ENCODE measurements at places on chromosomes 6 and 20.
A peak's percentile ranks its signal among the peaks of the same experiment; 100 is the strongest.

- peak; percentile 22 for DNase-seq
Observed at GRCh38 chr6:85126485-85127167, 323.3 kb upstream of the NT5E start.

GRCh38 chr20:43190332-43190953 is 737 bp upstream of the PTPRT start:
- DNase-seq = no peak

- no peak for DNase-seq
Observed at GRCh38 chr6:40611912-40612311, 24.7 kb upstream of the LRFN2 start.

- DNase-seq = no peak
Observed at GRCh38 chr6:9527679-9528286, 887.1 kb downstream of the TFAP2A start.

- DNase-seq = no peak
Observed at GRCh38 chr6:40282986-40283385, 304.2 kb downstream of the LRFN2 start.

DNA sequence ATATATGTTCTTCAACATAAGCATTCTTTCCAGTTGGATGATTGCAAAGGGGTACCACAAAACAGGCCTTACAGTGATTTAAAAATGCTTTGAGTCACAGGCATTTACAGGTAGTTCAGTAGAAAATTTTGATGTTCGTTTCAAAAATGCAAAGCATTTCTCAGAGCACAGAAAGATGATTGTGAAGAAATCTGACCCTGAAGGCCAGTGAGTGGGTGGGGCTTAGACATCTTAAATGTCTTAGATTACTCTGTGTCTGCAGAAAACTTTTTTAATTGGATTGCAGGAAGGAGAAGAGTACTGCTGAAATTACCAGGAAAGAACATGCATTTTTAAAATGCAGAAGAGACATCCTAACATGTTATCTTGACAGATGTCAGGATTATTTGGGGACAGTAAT is 268.3 kb downstream of the CDKAL1 start:
- no peak for DNase-seq

- no peak for DNase-seq
Observed at GRCh38 chr20:58303547-58303946, 6.0 kb upstream of the RAB22A start.

GRCh38 chr6:154229786-154230185 is 126.8 kb downstream of the IPCEF1 start:
- DNase-seq = no peak

DNA sequence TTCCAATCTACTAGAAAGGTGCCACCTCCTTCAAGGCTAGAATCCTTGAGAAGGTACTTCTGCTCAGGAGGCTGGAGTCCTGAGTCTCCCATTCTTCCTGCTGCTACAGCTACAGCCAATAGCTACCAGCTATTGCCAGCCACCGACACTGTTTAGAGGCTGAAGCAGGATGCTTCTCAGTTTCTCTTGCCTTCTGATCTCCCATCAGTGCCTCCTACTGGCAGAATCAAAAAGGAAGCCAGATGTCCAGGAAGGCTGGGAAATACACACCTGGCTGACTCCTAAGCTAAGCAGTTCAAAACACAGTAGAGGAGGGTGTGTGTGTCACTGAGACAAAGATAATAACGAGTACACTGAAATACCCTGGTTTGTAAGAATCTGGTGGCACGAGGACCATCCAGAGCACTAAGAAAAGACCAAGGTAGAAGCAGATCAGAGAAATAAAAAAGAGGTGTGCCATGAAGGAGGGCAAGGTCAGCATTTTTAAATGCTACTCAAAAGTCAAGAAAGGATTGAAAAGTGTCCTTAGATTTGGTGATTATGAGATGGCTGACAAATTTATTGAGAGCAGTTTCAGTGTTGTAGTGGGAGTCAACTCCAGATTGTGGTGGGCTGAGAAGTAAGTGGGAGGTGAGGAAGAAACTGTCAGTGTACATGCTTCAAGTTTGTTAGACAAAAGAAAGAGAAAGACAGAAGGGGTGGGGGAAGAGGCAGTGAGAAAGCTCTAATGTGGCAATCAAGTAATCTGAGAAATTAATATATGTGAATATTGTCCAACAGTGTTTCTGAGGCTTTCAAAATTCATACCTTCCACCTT is 2.3 kb upstream of the HLA-DMA start:
- DNase-seq = no peak

DNA sequence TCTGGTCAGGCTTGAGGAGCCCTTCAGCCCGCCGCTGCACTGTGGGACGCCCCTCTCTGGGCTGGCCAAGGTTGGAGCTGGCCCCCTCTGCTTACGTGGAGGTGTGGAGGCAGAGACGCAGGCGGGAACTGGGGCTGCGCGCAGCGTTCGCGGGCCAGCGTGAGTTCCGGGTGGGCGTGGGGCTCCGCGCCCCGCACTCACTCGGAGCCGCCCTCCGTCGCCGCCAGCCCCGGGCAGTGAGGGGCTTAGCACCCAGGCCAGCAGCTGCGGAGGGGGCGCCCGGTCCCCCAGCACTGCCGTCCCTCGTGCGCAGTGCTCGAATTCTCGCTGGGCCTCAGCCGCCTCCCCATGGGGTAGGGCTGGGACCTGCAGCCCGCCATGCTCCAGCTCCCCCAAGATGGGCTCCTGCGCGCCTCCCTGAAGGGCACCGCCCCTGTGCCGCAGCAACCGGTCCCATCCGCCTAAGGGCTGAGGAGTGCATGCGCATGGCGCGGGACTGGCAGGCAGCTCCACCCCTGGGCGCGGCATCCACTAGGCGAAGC is 695.9 kb downstream of the EPHA7 start:
- DNase-seq = no peak

GRCh38 chr6:144936764-144937163 is 651.6 kb downstream of the UTRN start:
- DNase-seq = no peak

GRCh38 chr6:140403020-140403419 is 1028.6 kb upstream of the CITED2 start:
- DNase-seq = no peak

DNA sequence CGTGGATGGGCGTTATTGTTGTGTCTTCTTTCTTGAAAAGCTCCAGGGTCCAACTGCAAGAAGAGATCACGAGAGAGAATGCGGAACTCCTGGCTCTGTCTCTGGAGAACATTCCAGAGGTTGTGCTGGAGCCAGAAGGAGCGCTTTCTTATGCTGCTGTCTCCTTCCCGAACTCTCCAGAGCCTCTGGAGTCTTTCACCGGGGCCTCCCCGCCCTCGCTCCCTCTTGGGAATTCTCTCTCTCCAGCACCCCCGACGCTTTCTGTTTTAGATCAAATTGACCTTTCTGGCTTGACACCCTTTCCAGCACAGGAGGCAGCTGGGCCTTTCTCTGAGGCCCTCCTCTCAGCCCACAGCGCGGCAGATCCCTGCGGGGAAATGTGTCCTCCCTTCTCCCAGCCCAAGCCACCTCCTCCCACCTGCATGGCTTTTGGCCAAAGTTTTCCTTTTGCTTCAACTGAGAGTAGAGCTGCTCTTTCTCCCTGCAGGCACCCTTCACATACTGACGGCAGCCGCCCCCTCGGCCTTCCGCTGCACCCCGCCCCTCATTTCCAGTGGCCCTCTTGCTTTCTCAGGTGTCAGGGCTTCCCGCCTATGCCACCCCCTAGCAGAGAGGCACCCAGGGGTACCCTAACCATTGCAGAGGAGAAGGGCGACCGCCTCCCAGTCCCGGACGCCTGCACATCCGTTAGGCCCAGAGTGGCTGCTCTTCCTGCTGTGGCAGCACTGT is 6.6 kb upstream of the CCR6 start:
- DNase-seq = no peak

DNA sequence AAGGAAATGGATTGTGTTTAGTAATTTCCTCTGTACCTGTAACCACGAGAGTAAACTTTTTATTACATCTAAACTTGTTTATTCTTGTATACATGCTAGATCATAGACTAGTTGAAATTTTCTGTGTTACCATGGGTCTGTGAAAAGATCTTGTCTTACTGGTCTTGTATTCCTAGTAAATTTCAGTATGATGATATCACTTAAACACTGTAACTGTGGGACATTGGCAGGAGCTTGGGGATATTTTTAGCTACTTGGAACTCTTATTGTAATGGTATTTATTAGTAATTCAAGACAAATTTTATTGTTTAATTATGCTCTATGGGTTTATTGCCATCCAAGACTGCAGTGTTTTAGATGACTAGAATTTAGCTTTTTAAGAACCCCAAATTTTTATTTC is 25.9 kb upstream of the TULP4 start:
- DNase-seq = no peak

- DNase-seq = no peak
Observed at GRCh38 chr6:160960839-160961238, 30.7 kb upstream of the MAP3K4 start.

- no peak for DNase-seq
Observed at GRCh38 chr6:94065707-94066337, 646.5 kb upstream of the EPHA7 start.

DNA sequence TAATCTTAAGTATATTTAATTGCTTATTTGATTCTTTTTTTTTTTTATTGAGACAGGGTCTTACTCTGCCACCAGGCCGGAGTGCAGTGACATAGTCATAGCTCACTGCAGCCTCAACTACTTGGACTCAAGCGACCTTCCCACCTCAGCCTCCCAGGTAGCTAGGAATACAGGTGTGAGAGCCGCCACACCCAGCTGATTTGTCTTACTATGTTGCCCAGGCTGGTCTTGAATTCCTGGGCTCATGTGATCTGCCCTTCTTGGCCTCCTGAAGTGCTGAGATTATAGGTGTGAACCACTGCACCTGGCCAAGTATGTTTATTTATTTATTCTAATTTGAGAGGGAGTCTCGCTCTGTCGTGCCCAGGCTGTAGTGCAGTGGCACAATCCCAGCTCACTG is 38.2 kb downstream of the PTPN1 start:
- no peak for DNase-seq

DNA sequence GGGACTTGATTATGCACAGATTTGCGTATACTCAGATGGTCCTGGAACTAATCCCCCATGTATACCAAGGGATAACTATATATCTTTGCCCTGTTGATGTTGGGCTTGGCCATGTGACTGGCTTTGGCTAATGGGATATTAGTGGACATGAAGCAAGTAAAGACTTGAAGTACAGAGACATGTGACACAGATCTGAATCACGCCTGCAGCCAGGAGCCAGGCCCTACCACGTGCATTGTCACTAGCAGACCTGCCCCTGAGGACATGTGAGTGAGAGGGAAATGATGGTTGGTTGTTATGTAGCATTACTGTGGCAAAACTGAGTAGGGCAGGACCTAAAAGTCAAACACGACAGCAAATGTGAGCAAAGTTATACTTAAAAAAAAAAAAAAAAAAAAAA is 155.7 kb downstream of the AKAP7 start:
- DNase-seq = no peak

GRCh38 chr20:36474563-36474962 is 66.8 kb upstream of the MYL9 start:
- no peak for DNase-seq

DNA sequence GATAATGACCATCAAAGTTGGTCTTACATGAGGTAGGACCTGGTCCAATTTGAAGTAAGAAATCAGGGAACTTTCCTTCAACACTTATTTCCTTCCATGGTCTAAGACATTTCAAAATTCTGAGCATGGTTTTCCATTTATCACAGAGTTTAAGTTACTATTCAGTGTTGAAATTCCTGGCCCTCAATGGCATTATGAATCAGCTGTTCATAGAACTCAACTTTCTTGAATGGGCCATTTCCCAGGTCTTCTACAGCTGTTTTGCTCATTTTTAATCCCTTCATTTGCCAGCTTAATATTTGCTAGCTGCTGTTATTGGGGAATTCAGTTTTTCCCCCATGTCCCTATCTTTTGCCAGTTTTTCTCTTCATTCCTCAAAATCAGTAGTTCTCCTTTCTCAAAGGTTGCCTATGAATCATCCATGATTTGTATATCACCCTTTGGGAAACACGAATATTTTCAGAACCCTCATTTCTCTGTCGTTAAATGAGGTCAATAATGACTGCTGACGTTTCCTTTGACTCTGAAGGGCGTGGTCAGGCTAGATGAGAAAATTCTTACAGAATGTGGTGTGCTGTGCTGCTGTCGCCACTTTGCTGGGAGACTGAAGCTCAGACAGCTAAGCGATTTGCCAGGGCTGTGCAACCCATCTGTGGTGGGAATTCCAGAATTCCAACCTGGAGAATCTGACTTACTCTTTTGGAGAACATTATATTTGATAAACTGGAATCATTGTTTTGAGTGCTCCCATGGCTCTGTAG is 216.5 kb upstream of the FLRT3 start:
- no peak for DNase-seq

DNA sequence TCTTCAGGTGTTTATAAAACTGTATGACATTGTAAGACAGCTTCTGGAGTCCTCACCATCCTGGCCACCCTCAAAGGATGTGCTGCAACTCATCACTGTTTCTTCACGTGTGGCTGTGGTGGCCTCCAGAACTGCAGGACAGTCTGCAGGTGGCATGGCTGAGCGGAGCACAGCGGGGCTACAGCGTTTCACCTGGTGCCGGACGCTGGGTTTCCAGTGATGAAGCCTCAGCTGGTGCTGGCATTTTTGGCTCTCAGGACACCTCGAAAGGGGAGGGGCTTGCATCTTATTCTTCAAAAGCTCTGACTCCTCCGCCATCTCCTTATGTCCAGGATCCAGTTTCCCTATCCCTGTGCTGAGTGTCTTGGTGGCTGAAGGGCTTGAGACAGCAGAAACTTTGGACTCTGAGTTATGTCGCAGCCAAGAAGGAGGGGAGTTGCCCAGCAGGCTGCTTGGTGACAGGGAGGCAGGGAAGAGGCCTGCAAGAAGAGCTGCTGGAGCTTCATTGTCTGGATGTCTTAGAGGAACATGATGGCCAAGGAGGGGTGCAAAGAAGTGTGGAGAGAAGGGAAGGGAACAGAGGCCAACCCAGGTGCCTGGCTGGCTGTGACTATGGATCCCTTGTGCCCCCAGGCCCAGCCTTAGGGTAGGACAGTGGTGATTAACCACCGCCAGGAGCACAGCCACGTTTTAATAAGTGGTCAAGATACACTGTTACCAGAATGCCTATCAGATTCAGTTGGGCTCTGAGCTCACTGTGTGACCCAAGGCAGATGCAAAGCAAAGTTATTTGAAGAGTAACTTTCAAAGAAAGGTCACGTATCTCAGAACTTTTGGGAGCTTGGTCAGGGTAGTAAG is 58.7 kb downstream of the GTF2H5 start:
- DNase-seq = no peak

DNA sequence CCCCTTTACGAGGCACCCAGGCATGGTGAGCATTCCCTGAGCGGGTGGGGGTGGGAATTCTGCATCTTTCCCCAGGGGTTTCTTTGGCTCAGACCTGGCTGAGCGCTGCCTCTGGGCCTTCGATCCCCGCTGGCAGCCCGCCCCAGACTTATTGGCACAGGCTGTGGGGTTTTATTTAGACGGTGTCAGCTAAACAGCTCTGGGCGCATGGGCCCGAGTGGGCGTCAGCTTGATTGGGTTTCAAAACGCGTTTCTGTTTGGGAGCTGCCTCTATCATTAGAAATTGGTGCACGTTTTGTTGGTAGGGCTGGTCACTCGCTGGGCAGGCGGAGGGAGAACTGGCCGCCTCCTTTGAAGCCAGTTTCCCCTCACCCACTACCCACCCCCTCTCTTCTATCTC is 21.0 kb downstream of the PMEPA1 start:
- no peak for DNase-seq

- DNase-seq = no peak
Observed at GRCh38 chr20:35742741-35743523, 872 bp upstream of the RBM39 start.

- no peak for DNase-seq
Observed at GRCh38 chr6:112150363-112150762, 63.0 kb downstream of the FAM229B start.

GRCh38 chr6:157229713-157230112 is 93.6 kb downstream of the TMEM242 start:
- no peak for DNase-seq

All from GOT3 (cell line).